HFF-Myc (cell line): ENCODE measurements at places on chromosomes 1 and 21.

DNA sequence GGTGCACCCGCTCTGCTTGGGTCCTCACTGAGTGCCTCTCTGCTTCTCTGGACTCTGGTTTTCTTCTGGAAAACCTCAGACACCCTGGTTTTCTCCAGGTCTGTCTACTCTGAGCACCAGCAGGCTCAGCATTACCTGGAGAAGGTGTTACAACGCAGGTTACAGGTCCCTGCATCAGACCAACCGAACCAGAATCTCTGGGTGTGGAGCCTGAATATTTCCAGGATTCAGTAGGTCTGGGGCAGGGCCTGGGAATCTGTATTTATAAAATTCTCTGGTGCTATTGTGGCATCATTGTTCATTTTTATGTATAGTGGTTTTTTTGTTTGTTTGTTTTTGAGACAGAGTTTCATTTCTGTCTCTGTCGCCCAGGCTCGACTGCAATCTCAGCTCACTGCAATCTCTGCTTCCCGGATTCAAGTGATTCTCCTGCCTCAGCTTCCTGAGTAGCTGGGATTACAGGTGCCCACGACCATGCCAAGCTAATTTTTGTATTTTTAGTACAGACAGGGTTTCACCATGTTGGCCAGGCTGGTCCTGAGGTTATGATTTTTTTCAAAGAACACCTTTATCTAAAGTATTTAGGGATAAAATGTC is 1.5 kb upstream of the SLC30A2 start:
- DNase-seq = no peak

DNA sequence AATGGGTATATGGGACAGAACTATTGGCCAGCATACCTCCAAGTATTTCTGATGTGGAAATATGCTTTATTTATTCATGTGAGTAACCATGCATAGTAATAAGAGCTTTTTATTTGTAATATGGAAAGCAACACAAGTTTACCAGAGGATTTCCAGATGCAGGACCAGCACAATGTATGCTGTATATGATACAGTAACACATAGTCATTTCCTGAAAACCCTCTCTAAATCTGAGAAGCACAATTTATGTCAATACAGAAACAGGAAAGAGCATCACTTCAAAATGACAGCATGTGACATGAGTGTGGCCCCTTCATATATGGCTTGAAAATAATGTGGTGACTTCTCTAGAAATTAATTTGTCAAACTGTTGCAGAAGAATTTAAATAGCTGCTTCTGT is 1134.7 kb upstream of the ADGRL2 start:
- DNase-seq = no peak

GRCh38 chr1:182335771-182336566 is 55.6 kb downstream of the GLUL start:
- no peak for DNase-seq

- DNase-seq = no peak
These were observed 23.6 kb upstream of the WASF2 start for GRCh38 chr1:27513528-27513927.

GRCh38 chr1:109167001-109167506 is 46.7 kb upstream of the SARS1 start:
- no peak for DNase-seq

DNA sequence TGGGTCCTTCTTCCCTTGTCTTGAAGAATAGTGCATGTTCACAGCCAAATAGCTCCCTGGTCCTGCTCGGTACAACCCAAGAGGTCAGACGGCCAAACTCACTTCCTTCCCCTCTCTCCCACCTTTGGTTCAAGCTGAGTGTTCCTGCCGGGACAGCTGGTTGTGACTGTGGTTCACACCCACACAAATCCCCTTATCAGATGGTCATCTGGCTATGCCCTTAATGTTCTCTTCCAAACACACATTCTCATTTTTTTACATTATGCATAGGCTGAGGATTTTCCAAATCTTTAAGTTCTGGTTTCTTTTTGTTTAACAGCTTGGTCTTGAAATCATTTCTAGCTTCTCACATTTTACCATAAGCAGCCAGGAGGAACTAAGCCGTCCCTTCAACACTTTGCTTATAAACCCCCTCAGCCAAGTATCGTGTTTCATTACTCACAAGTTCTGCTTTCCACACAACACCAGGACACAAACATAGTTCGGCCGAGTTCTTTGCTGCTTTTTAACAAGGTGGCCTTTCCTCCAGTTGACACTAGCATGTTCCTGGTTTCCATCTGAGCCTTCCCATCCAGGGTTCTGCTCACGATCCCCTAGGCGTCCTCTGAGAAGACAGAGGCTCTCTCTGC is 19.7 kb upstream of the TSPEAR start:
- no peak for DNase-seq

GRCh38 chr21:46355161-46356004 is 31.4 kb downstream of the PCNT start:
- no peak for DNase-seq
